ENCODE measurements at places on chromosomes 13 and 19. TPM values are rescaled to one million over a fixed set of nuclear protein-coding genes. Genes with fewer than 3 reads are reported as not detected.
A peak's percentile ranks its signal among the peaks of the same experiment; 100 is the strongest.

Gene TNFRSF19
- 3.2 TPM for total RNA-seq

Gene MUC16
- under 0.01 TPM for total RNA-seq

Gene ZNF682
- total RNA-seq = 3.7 TPM

Gene ZNF699
- total RNA-seq = 14.2 TPM

Gene EBI3
- 1.7 TPM for total RNA-seq

Gene ACP5
- total RNA-seq = 15.7 TPM

Gene USHBP1
- 8.0 TPM for total RNA-seq

Gene SLC15A1
- total RNA-seq = not detected

Gene CYP2S1
- 1.7 TPM for total RNA-seq

Gene SNRPD2
- 117 TPM for total RNA-seq

DNA sequence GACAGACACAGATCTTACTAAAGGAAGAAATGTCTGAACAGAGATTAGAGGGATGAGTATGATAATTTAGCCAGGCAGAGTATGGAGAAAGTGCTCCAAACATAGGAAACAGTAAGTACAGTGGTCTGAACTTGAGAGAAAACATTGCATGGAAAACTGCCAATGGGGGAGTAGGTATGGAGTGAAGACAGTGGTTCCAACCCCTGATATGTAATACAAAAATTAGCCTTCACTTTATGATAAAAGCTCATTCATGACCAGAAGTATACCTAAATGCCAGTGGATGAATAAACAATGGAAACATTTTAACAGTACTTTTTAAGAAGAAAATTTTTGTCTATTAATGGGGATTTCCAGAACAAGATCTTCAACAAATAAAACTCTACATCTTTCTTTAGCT is 334.0 kb downstream of the DIAPH3 start:
- DNase-seq = no peak
- H3K4me1 ChIP-seq = no peaks in the 10 kb centered on the region
- H3K36me3 ChIP-seq = no peaks in the 10 kb centered on the region
- H3K27me3 ChIP-seq = no peaks in the 10 kb centered on the region
- no peak overlapping the region for H3K27ac ChIP-seq
- H3K4me3 ChIP-seq = no peak overlapping the region

DNA sequence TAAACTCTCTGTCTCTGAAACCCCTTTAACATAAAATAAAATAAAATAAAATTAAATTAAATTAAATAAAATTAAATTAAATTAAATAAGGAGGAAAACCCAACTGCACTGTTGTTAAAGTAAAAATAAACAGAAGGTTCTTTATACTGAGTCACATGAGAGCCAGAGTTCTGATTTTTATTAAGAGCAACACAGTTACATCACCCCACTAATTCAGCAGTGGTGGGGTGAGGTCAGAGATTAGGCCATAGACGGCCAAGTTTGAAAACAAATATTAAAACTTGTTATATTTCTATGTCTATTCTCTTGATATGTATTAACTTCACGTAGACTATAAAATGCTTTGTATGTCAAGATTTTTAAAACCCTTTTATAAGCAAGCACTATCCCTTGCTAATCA is 59.5 kb downstream of the MYCBP2 start:
- no peak overlapping the region for H3K4me3 ChIP-seq
- H3K36me3 ChIP-seq = no peaks in the 10 kb centered on the region
- DNase-seq = no peak
- H3K27ac ChIP-seq = no peak overlapping the region

DNA sequence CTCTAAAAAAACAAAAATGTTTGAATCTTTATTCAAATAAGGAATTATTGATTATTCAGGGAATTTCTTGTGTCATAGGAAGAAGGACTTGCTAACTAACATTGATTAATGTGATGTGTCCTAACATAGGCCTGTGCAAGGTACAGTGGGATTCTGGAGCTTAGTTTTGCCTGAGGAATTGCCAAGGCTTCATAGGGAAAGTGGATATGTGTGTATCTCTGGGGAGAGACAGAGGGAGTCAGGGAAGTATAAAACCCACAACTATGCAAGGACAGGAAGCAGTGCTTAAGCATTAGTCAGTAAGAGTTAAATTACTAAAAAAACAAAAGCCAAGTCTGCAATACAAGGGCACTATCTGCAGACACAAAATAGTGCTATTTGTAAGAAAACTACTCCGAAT is 59.6 kb downstream of the WDFY2 start:
- H3K27me3 ChIP-seq = no peaks in the 10 kb centered on the region
- no peaks in the 10 kb centered on the region for H3K36me3 ChIP-seq
- H3K4me1 ChIP-seq = peaks cover 37% of the 10 kb centered on the region
- no peak for DNase-seq
- H3K27ac ChIP-seq = no peak overlapping the region

DNA sequence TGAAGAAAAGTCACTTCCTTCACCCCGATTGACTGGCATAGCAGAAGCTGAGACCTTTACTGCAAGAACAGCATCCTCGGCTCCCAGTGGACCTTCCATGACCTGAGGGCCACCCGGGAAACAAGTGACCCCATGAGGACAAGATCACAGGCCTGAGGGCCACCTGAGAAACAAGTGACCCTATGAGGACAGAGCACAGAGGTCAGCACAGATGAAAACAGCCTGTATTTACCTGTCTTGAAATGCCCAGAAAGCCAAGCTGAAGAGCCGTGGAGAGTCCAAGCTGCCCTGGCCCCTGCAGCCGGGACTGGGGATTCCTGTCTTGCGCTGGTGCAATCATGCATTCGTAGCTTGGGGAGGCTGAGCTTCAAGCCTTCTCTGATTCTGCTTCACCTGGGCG is 114.2 kb upstream of the SPACA7 start:
- no peak overlapping the region for H3K4me3 ChIP-seq
- no peaks in the 10 kb centered on the region for H3K4me1 ChIP-seq
- H3K27me3 ChIP-seq = no peaks in the 10 kb centered on the region
- DNase-seq = peak; percentile 91
- H3K36me3 ChIP-seq = no peaks in the 10 kb centered on the region

- H3K27ac ChIP-seq = no peak overlapping the region
- DNase-seq = no peak
- H3K36me3 ChIP-seq = no peaks in the 10 kb centered on the region
- peaks cover 4% of the 10 kb centered on the region for H3K27me3 ChIP-seq
- no peaks in the 10 kb centered on the region for H3K4me1 ChIP-seq
- H3K4me3 ChIP-seq = no peak overlapping the region
Measured at GRCh38 chr13:91948736-91949135, 550.3 kb downstream of the GPC5 start.

DNA sequence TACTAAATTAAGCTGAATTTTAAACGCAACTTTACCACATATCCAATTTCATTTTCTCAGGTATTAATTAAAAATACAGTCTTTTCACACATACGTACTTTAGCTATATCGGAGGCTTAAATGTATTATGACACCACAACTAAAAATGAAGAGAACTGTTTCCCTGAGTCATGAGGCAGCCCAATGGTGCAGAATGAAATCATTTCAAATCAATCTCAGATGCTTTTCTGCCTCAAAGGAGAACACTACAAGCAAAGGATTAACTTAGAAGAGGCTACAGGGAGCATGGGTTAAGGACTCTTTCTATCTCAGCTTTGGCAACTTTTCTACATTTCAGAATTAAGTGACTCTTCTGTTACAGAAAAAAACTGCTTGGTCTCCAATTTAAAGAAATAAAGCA is 516.3 kb upstream of the HTR2A start:
- no peaks in the 10 kb centered on the region for H3K27me3 ChIP-seq
- H3K36me3 ChIP-seq = no peaks in the 10 kb centered on the region
- no peak overlapping the region for H3K4me3 ChIP-seq
- no peak overlapping the region for H3K27ac ChIP-seq
- DNase-seq = no peak

DNA sequence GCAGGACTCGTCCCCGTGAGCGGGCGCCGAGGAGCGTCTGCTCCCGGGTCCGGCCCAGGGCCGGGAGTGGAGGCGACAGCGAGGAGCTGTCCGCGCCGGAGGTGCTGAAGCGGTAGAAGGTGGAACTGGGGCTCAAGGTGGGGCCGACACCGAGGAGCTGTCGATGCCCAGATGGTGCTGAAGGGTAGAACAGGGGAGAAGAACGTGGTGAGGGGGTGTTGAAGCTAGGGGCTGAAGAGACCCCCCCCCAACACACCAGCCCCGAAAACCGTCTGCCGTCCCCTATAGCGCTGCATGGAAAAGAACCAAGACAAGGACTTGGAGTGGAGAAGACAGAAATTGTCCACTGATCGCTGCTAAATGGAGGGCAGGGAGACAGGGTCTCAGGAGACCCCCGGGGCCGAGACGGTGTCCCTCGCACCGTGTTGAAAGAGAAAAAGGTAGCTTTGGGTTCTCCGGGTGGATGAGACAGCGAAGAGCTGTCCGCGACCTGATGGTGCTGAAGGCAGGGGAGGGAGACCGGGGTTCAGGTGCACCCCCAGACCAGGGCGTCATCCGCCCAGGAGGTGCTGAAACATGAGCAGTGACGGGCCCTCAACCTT is 7.1 kb upstream of the PDE4C start:
- H3K27ac ChIP-seq = no peak overlapping the region
- no peaks in the 10 kb centered on the region for H3K36me3 ChIP-seq
- H3K4me3 ChIP-seq = no peak overlapping the region
- DNase-seq = no peak
- H3K27me3 ChIP-seq = peaks cover 22% of the 10 kb centered on the region
- no peaks in the 10 kb centered on the region for H3K4me1 ChIP-seq

DNA sequence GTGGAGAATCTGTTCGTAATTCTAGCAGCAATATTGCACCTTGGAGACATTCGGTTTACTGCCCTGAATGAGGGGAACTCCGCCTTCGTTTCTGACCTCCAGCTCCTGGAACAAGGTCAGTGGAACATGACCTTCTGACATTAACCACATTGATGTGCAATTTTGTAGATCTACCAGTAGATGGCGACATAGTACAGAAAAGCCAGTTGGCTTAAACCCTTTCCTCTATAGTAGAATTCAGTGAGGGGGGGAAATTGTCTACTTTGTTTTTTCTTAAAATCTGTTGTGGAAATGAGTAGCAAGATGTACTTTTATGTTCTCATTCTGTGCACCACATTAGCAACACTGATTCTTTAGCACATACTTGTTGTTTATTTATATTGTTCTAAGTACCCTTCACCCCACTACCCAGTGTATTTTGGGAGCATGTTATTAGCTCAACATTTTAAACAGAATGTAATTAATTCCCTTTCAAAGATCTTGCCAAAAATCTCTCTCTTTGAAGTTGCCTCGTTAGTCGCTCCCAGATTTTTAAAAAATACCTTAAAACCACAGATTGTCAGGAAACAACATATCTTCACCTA is 332.2 kb downstream of the MYO16 start:
- H3K36me3 ChIP-seq = no peaks in the 10 kb centered on the region
- no peaks in the 10 kb centered on the region for H3K27me3 ChIP-seq
- H3K27ac ChIP-seq = no peak overlapping the region
- no peak for DNase-seq

DNA sequence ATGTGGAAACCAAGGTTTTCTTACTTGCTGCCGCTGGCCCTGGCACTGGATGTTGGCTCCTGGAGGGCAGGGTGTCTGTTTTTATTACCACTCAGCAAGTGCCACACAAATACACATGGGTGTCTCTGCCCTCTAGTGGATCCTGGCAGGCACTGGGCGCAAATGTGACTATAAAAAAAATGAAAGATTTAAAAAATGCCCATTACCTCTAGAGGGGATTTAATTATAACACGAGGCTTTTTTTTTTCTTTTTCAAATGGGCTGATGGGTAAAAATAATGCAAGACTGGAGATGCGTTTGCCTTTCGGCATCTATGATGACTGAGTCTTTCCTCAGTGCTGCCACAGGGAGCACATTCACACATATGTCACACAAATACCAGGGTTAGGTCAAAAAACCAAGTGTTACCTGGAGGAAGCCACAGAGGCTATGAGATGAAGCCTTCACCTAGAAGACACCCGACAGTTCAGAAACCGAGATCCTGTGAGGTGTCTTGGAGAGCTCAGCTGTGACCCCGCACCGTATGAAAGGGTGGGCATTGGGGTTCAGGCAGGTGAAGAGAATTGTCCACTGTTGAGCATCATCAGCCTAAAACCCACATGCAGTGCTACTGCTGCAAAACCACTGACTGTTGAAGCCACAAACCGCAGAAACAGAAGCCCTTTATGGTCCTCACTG is 25.7 kb downstream of the CHAMP1 start:
- no peak overlapping the region for H3K27ac ChIP-seq
- no peaks in the 10 kb centered on the region for H3K27me3 ChIP-seq
- no peaks in the 10 kb centered on the region for H3K36me3 ChIP-seq
- no peak overlapping the region for H3K4me3 ChIP-seq

DNA sequence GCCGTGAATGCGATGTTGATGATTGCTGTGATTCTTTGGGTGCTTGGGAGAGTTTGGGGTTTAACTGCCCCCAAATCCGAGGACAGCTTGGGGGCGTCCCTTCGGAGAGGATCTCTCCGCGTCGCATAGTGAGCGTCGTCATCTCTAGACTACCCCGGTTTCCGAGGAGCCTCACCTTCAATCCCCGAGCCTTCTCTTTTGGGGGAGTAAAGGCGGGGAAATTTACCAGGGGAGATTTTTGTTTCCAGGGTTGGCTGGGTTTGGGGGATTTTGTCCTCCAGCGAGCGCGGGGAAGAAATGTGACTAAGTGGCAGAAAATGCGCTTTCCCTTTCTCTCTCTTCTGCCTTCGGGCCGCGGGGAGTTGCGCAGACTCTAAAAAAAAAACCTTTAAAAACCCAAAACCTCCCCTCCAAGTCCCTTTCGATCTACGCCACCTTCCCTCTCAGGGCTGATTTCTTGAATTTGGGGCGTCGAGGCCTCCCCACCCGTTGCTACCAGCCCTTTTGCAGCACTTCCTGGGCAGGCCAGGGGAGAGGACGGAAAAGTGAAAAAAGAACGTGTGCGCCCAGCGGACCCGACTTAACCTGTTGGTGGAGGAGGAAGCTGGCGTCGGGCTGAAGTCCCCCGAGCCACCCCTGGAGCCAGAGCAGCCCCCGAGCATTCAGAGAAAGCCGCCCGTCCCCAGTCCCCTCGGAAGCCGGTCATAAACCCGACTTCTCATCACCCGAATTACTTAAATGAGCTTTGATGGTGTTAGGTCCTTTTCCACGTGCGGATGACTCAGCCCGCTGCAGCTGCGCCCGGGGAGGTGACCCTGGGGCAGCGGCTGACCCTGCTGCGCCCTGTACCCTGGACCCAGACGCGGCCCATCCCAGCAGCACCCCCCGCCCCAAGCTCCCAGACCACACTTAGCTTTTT is 17.7 kb downstream of the NFIX start:
- peak overlapping the region; percentile 45 for H3K4me3 ChIP-seq
- peaks cover 100% of the 10 kb centered on the region for H3K4me1 ChIP-seq
- peak overlapping the region; percentile 97 for H3K27ac ChIP-seq
- H3K36me3 ChIP-seq = peaks cover 4% of the 10 kb centered on the region
- H3K27me3 ChIP-seq = no peaks in the 10 kb centered on the region

- peaks cover 9% of the 10 kb centered on the region for H3K36me3 ChIP-seq
- H3K4me1 ChIP-seq = peaks cover 67% of the 10 kb centered on the region
- no peaks in the 10 kb centered on the region for H3K27me3 ChIP-seq
- DNase-seq = no peak
- no peak overlapping the region for H3K4me3 ChIP-seq
Measured at GRCh38 chr13:97344265-97345175, 89.4 kb upstream of the RAP2A start.

GRCh38 chr19:29079356-29080032 is 133.5 kb downstream of the UQCRFS1 start:
- no peaks in the 10 kb centered on the region for H3K36me3 ChIP-seq
- no peak overlapping the region for H3K4me3 ChIP-seq
- H3K4me1 ChIP-seq = no peaks in the 10 kb centered on the region
- H3K27me3 ChIP-seq = no peaks in the 10 kb centered on the region
